ENCODE measurements at places on chromosomes 2 and 18.

GRCh38 chr2:179106676-179107428 lies 56.9 kb upstream of the CCDC141 start:
- no peak for DNase-seq

- no peak for DNase-seq
These were observed 228.9 kb downstream of the BCL11A start for GRCh38 chr2:60324536-60324935.

GRCh38 chr2:83388804-83389203 lies 1070.3 kb downstream of the SUCLG1 start:
- no peak for DNase-seq

DNA sequence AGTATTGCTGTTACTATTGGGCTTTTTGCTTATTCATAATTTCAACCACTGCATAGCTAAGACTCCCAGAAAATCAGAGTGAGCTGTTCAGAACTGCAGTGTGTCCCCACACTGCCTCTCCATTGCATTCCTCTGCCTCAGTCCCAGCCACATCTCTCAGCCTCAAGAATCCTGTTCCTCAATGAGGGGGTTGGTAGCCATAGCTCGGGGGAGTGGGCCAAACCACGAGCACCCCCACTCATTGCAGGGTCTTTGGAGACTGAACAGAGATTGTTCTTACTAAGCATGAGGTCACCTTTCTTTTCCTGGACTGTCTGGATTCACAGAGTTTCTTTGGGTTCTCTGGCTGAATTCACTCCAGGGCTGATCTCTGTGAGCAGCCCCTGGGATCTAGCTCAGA lies 161.1 kb downstream of the GFPT1 start:
- no peak for DNase-seq

GRCh38 chr2:101175991-101176390 lies 24.8 kb upstream of the TBC1D8 start:
- no peak for DNase-seq

GRCh38 chr2:2033691-2034090 lies 289.4 kb upstream of the PXDN start:
- DNase-seq: no peak

- DNase-seq: no peak
These were observed 233.4 kb downstream of the AGPS start for GRCh38 chr2:177625744-177626650.

GRCh38 chr2:135004005-135004746 lies 43.1 kb downstream of the MAP3K19 start:
- DNase-seq: peak; percentile 66

- DNase-seq: no peak
These were observed 1.6 kb upstream of the SLC66A2 start for GRCh38 chr18:79952996-79953559.

GRCh38 chr2:240328526-240328925 lies 106.9 kb upstream of the GPC1 start:
- DNase-seq: no peak

DNA sequence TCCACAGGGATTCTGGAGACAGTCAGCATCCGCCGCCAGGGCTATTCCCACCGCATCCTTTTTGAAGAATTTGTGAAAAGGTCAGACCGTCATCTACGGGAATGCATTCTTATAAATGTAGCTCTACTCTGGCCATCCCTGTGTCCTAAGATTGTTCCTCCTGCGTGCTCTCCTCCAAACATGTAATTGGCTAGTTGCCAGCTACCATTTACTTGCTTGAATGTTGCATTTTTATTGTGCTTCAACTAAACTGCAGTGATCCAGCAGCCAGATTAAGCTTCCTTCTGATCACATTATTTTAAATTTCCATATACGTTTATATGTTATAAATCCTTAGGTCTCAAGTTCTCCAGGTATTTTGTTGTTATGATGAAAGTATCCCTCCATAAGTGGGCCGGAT lies 248.5 kb upstream of the SP5 start:
- no peak for DNase-seq

- no peak for DNase-seq
These were observed 298.2 kb upstream of the CHST9 start for GRCh38 chr18:27483276-27483675.

GRCh38 chr2:138107288-138107687 lies 143.0 kb downstream of the HNMT start:
- no peak for DNase-seq

- no peak for DNase-seq
These were observed 59.2 kb downstream of the AAK1 start for GRCh38 chr2:69584127-69584889.

GRCh38 chr2:62871506-62871905 lies 166.0 kb downstream of the EHBP1 start:
- no peak for DNase-seq

DNA sequence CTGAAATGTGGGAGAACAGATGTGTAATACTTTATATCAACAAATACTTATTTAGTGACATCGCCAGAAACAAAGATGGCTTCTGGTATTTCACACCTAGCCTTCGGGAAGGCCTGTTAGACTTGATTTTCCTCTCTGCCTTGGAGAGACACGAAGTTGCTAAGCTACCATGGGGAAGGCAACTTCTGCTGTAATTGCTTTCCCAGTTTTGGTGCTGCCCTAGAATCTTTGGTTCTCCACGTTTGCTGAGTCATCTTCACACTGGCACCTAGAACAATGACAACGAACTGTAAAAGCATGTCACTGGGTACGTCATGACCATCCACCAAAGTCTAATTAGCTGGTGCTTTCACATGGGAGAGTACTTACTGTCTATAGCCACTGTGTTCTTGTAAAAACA lies 58.7 kb upstream of the ACTR3 start:
- no peak for DNase-seq

- no peak for DNase-seq
These were observed 35.4 kb upstream of the METAP1D start for GRCh38 chr2:171964308-171964707.

- no peak for DNase-seq
These were observed 62.8 kb downstream of the NBEAL1 start for GRCh38 chr2:203077451-203077850.

- DNase-seq: no peak
These were observed 91.6 kb downstream of the FAM161A start for GRCh38 chr2:61762292-61762691.

GRCh38 chr2:201440182-201440581 lies 11.1 kb downstream of the TRAK2 start:
- DNase-seq: no peak

DNA sequence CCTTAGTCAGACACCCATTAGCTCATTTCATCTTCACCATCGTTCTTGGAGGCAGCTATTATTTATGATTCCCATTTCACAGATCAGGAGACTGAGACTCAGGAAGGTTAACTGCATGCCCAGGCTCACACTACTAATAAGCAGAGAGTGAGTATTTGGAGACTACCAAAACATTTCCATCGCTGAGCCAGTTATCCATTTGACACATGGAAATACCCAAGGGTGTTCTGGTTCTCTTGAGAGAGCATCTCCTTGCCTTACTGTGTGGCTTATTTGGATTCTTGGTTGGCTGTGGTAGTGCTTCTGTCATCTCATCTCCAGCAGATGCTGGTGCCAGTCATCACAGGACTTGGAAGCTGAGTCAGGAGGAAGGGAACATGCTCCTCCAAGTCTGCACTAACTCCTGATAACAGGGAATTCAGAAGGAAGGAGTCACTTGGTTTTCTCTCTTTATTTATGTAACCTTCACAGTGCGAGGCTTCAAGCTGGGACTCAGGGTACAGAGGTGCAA lies 55.2 kb downstream of the RASGRP3 start:
- DNase-seq: no peak

GRCh38 chr2:151809073-151809383 lies 19.2 kb downstream of the ARL5A start:
- no peak for DNase-seq

- DNase-seq: no peak
These were observed 2.6 kb downstream of the MAP2 start for GRCh38 chr2:209426432-209426831.

GRCh38 chr2:10232096-10232815 lies 70.4 kb upstream of the HPCAL1 start:
- DNase-seq: no peak

DNA sequence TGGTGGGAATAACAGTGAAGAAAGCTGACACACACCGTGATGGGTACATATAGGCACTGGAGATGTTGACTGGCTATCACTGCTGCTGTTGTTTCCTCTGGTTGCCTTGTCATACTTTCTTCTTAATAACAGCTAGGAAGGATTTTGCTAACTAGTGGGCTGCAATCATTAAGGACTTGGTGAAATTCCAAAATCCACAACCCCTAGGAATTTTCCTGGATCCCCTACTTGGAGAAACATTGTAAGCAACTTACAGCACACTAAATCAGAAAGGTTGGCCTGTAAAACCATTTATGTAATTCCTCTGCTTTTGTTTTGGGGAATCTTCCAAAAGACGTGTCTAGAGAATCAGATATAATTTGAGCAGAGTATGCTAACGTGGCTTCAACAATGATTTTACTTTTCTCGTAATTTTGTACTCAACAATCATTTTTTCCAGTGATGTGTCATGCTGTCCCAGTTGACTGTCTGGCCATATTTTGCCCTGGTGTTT lies 8.0 kb upstream of the COL3A1 start:
- no peak for DNase-seq

DNA sequence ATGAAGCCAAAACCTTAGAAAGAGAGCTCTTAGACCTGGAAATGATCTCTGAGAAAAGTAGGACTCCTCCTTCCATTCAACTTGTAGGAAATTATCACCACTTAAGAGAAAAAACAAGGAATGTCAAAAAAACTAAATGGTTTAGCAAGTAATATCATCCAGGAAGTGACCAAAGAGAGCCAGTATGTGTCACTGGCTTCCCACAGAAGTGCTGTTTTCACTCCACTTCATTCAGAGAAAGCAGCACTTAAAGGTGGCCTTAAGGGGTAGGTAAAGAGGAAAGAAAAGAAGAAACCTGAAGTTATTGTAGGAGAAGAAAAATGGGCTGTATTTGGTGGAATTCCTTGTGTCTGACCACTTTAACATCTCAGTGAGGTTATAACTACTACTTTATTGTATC lies 414.4 kb upstream of the ETAA1 start:
- DNase-seq: no peak

DNA sequence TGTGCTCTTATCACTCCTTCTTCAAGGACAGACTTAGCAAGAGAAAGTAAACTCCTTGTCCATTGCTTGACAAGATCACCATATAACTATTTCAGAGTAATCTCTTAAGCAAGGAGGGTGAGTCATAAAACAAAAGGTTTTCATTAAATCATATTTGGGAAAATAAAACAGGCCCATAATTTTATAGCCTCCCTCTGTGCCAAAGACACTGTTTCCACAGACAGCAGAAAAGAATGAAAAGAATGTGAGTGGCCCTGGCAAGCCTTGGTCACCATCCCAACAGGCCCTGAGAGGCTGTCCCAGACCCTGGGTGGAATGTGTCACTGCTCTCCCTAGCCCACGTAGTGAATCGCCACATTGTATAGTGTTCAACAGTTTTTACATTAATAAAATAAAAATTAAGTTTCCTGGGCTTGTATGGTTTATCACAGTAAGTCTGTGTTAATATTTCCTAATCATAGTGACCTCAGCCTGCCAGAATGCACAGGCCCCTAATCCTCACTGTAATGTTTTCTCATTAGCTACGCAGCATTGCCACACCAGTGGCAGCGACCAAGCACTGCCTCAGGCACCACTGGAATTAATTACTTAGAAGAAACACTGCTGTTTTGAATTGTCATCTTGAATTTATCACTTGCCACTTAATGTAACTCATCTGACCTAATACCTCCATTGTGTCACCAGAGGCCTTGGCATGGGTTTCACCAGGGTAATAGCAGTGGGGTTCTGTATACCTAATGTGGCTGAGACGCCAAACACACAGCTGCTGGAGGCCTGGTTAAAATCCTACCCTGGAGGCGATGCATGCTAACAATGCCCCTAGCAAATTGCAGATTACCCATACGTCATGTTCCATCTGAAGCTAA lies 401.9 kb downstream of the LNPK start:
- no peak for DNase-seq

GRCh38 chr2:180038997-180039396 lies 31.9 kb upstream of the CWC22 start:
- no peak for DNase-seq

DNA sequence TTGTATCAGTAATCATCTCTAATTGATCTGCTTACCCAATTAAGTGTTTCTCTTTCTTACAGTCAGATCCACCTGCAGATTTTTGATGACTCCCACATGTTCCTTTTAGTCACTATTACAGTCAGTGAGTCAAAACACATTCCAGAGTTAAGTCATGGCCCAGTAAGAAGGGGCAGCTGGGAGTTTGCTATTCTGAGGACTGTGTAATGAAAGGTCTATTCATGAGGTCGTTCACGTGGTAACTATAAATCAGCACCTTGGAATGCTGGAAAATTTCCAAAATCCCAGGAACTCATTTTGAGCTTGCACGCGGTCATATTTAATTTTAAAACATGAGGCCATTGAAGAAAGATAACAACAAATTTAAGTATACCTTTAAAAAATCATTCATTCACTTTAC lies 252.5 kb downstream of the XIRP2 start:
- no peak for DNase-seq

- no peak for DNase-seq
These were observed 515.4 kb upstream of the SOX11 start for GRCh38 chr2:5176764-5177163.

- no peak for DNase-seq
These were observed 47.6 kb downstream of the CPO start for GRCh38 chr2:206986943-206987342.

- no peak for DNase-seq
These were observed 2.0 kb downstream of the MRPL30 start for GRCh38 chr2:99183025-99183424.

DNA sequence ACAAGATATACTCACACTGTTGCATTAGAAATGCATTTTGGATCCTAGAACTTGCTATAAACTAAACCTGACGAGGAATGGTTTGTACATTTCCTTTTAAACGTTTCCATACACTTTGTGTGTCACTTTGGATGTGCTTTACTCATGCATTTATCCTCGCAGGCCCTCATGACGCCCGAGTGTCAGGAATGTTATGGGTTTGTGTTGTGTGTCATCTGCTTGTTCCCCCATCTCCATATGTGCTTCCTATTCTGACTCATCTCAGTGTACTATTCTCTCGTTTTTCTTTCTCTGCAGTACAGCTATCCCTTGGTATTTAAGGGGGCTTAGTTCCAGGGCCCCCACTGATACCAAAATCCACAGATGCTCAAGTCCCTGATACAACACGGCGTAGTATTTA lies 121.5 kb upstream of the RASGRP3 start:
- DNase-seq: no peak

DNA sequence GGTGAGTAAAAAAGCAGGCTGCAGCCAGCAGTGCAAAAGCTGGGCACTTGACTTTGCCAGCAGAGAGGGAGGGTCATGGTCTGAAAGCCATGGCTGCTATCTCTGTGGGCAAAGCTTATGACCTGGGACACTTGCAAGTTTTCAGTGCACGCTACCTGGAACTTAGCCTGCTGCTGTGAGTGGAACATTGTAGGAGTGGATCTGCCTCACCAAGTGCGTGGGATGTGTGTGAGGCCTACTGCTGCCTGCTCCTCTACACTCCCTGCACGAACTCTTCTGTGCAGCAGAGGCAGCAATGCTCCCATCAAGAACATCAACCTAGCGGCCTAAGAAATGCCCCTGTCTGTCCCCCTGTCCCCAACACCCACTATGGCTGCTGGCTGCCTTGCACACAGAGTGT lies 344.1 kb upstream of the REG3G start:
- no peak for DNase-seq
